ENCODE measurements at places on chromosomes 7 and 10.

DNA sequence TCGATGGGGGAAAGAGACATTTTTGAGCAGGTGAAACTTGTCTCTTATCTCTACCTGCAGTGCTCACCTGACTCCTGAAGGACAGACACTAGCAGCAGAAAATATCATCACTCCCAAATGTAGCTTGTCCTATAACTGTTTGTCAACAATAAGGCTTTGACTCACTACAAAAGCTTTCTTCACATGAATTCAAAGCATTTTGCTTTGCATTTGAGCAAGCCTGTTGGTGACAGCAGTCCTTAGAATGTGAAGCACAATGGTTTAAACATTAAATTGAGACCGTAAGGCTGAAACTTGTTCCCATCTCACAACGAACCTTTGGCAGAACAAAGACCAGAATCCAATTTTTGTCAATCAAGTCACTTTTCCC lies 30.6 kb upstream of the ZNRF2 start:
- no peak for DNase-seq

DNA sequence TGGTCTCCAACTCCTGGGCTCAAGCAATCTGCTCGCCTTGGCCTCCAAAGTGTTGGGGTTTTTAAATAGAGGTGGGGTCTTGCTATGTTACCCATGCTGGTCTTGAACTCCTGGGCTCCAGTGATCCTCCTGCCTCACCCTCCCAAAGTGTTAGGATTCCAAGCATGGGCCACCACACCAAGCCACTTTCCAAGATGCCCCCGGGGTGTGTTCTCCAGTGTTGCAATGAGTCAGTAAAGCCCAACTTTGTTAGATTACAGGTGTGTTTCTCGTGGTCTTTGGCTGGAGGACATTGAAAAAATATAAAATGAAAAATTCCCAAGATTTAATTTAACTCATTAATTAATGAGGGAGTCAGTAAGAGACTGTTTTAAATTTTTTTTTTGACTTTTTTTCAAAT lies 29.2 kb downstream of the TACR2 start:
- no peak for DNase-seq

GRCh38 chr10:74589851-74590250 lies 236.5 kb upstream of the KAT6B start:
- DNase-seq = no peak

- DNase-seq = no peak
Observed at GRCh38 chr10:50565301-50566083, 58.3 kb downstream of the SGMS1 start.

GRCh38 chr10:31759124-31759798 lies 169.4 kb downstream of the ARHGAP12 start:
- DNase-seq = peak; percentile 19

GRCh38 chr7:27868131-27868550 lies 128.2 kb downstream of the TAX1BP1 start:
- DNase-seq = no peak

DNA sequence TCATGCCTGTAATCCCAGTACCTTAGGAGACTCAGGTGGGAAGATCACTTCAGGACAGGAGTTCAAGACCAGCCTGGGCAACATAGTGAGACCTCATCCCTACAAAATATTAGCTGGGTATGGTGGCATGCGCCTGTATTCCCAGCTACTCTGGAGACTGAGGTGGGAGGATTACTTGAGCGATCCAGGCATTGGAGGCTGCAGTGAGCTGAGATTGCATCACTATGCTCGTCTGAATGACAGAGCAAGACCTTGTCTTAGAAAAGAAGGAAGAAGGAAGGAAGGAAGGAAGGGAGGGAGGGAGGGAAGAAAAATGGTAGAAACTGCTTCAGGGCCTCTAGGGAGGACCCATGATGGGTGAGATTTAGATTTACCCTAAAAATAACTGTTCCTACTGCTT lies 112.3 kb downstream of the SPDYE5 start:
- no peak for DNase-seq

GRCh38 chr7:151592868-151593486 lies 73.3 kb upstream of the RHEB start:
- no peak for DNase-seq

GRCh38 chr7:32583791-32584190 lies 88.5 kb downstream of the AVL9 start:
- no peak for DNase-seq

DNA sequence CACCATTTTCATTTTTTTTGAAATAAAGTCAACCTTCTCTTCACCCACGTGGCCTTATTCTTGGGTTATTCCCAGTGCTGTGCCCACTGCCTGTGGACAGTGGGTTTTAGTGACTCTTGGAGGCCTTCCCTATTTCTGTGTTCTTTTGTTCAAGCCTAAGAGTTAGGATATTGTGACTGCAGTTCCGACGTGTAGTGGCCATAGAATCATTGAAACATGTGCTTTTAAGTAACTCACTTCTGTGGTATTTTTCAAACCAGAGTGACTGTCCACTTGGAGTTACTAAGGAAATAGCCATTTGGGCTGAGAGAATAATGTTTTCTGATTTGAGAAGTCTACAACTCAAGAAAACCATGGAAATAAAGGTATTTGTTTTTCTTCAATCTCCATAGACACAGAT lies 23.7 kb downstream of the TDRD1 start:
- DNase-seq = no peak

- no peak for DNase-seq
Observed at GRCh38 chr7:45955286-45955685, 34.2 kb upstream of the IGFBP3 start.

DNA sequence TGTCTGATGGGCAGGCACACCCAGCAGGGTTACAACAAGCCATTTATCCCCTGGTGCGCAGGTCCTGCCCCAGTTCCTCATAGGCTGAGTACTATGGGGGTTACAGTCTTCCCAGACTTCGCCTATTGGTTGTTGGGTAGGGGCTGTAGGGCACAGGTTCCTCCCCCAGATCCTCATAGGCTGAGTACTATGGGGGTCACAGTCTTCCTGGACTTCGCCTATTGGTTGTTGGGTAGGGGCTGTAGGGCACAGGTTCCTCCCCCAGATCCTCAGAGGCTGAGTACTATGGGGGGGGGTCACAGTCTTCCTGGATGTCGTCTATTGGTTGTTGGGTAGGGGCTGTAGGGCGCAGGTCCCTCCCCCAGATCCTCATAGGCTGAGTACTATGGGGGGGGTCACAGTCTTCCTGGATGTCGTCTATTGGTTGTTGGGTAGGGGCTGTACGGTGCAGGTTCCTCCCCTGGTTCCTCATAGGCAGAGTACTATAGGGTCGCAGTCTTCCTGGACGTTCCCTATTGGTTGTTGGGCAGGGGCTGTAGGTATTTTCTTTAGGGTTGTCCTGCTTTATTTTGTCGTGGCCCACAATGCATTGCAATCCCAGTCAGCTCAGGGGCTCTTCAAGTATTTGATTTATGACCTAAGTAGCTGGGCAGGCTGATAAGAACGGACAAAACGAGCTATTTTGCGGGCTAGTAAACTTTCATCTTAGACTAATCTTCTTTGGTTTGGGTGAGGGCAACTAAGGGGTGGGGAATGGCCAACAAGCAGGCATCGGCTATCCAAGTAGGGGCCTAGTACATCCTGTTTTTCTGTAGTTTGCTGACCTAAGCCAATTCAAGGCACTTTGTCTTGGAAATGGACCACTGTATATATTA lies 3.4 kb downstream of the LRRC27 start:
- peak; percentile 88 for DNase-seq

DNA sequence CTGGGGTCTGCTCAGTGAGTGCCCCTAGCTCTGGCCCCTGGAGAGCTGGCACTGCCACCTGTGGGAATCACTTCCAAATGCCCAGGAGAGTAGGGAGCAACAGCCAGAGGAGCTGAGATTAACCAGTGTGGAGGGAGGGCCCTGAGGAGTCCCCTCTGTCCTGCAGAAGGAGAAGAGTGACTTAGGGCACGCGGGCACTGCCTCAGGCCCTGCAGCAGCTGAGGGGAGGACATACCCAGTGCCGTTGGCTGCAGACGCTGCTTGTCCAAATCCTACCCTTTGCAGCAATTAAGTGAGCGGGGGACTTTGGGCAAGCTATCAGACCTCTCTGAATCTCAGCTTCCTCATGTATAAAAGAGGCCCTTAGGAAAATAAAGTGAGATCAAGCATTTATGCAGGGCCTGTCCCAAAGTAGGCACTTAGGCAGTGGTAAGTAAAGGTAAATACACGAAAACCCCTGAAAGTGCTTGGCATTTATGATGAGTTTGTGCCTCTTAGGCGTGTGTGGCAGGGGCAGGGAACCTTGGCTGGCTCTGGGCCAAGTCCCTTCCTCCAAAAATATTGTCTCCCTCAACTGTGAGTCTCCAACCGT lies 16.9 kb downstream of the PRF1 start:
- no peak for DNase-seq

GRCh38 chr7:137888241-137888640 lies 41.5 kb upstream of the DGKI start:
- DNase-seq = no peak

DNA sequence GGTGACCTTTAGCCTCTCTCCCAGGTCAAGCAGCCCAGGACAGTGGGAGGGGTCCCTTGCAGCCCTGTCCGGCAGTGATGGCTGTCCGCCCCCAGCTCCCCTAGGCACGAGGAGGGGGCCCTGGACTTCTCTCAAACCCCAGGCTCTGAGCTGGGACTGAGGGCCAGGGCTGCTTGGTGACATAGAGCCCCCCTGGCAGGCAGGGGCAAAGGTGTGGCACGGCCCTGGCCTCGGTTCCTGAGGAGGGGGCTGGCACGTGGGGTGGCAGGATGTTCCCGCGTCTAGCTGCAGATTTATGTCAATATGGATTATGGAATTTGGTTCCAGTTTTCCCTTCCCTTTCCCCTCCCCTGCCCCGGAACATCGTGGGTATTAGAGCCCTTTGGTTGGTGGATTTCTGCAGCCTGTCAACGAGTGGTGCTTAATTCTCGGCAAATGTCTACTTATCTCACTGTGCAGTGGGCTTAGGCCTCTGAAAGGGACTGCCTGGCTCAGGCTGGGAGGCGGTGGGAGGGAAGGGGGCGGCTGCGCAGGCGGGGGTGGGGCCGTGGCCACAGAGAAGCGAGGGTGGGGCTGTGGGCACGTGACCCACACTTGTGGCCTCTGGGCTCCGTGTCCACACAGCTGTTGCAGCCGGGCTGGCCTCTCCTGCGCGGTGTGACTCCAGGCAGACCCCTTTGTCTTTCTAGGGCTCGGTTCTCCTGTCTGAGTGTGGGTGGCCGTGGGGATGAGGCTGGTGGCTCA lies 19.3 kb downstream of the UNCX start:
- no peak for DNase-seq

GRCh38 chr7:32204361-32205018 lies 134.3 kb upstream of the PDE1C start:
- peak; percentile 59 for DNase-seq

DNA sequence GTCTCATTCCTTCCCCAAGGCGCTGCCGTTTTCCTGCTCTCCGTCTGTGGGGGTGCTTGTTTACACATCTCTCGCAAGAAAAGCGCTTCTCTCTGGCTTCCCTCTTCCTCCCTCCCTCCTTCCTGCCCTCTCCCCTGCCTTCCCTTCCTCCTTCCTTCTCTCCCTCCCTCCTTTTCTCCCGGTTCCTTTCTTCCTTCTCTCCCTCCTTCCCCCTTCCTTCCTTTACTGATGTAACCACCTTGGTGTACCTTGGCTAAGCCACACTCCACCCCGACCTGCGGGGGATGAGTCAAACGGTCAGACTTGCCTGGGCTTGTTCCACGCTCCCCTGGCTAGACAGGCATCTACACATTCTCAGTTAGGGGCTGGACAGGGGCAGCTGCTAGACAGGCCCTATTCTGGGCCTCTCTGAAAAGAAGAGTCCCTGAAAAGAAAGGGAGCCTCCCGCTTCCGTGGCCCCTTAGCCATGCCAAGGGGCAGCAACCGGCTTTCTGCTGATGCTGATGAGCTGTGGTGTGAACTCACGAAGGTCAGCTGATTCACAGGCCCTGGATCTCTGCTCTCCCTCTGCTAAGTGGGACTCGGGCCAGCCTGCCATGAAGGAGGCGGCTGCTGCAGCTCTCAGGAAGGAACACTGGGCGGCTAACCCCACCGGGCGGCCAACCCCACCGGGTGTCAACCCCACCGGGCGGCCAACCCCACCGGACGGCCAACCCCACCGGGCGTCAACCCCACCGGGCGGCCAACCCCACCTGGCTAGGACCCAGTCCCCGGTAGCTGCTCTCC lies 216.8 kb downstream of the TCERG1L start:
- no peak for DNase-seq

GRCh38 chr7:137685433-137686164 lies 161.2 kb downstream of the DGKI start:
- DNase-seq = no peak

DNA sequence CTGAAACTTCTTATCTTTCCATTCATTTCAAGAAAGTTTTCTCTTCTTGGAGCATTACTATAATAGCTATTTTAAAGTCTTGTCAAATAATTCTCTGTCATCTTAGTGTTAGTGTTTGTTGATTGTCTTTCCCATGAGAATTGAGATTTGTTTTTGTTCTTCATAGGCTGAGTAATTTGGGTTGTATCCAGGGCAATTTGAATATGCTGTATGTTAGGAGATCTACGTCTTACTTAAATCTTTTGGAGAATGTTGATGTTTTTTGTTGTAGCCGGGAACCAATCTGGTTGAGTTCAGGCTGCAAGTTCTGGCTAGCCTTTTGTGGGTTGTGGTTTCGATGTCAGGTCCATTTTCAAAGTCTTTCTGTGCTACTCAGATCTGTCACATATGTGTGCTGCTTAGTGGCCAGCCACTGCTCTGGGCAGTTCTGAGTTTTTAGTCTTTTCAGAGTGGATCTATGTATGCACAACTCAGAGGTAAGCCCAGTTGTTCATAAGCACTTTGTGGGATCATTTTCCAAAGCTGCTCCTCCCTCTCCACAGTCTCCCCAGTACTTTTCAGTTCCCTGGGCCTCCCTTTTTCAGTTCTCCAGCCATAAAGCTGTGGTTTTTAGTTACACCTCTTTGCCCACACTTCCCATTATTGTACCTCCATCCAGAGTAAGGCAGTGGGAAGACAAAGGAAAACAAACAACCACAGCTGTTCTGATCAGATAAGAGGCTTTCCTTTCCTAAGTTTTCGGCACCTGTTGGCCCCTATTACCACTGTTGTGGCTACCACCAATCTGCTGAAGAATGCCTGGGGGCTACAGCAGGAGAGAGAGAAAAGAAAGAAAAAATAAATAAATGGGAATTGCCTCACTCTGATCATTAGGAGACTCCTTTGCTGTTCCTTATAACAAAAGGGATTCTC lies 4.7 kb upstream of the CCNJ start:
- no peak for DNase-seq

GRCh38 chr10:21363092-21363730 lies 162.3 kb downstream of the SKIDA1 start:
- no peak for DNase-seq

GRCh38 chr10:45425621-45426563 lies 51.9 kb downstream of the ALOX5 start:
- DNase-seq = no peak

DNA sequence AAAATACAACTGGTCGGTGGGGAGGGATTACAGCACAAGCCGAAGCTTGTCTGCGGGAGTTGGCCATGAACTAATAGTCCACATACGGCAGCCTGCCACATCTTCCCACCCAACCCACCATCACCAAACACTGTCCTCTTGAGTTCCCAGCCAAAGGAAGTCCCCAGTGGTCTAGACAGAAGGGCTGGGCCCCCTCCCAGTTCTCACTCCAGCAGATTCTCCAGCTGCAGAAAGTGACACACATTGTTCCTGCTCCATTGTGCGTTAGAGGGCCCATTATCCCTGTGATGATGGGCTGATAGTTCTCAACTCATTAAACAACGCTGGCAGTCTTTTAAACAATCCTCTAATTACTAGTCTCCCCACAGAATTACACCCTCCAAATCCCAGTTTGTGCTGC lies 148.0 kb downstream of the FGFR2 start:
- no peak for DNase-seq
